T47D (cell line): ENCODE measurements at places on chromosomes 4 and X.

GRCh38 chr4:24772061-24772705 is 23.2 kb upstream of the SOD3 start:
- DNase-seq: no peak

DNA sequence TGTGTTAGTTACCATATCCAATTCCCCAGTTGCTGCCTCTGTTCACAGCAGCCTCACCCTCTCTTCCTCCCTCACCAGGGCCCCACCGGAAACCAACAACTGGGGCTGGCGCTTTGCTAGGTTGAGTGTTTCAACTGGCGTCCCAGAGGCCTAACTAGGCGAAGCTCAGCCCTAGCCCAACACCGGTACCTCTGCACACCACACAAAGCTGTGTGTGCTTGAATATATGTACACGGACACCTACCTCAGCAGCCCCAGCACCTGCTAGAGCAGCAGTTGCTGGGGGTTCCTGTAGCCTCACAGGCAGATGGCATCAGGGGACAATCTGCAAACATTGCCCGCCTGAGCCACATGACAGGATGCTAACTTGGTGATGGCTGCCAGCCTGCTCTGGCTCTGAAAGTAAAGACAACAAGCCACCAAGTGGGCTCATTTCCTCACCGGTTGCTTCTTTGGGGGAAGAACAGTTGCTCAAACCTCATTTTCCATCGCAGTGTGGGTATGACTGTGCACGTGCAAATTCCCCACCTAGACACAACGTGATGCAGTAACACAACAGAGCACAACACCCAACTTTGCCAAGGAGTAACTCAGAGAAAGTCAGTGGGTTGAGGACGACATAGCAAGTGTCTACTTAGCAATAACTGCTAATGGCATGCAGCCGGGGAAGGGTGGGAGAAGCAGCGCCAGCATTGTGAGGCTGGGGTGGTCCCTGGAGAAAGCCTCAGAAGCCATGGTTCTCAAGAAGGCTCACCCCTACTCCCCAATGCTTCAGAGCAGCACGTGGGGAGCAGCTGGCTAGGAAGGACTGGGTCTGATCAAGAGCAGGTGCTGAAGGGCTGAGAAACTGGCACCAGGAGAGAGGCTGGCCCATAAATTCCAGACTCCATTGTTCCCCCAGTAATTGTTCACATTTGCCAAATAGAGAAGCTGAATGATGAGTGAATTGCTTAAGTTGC is 139.5 kb downstream of the SH3KBP1 start:
- DNase-seq: no peak

DNA sequence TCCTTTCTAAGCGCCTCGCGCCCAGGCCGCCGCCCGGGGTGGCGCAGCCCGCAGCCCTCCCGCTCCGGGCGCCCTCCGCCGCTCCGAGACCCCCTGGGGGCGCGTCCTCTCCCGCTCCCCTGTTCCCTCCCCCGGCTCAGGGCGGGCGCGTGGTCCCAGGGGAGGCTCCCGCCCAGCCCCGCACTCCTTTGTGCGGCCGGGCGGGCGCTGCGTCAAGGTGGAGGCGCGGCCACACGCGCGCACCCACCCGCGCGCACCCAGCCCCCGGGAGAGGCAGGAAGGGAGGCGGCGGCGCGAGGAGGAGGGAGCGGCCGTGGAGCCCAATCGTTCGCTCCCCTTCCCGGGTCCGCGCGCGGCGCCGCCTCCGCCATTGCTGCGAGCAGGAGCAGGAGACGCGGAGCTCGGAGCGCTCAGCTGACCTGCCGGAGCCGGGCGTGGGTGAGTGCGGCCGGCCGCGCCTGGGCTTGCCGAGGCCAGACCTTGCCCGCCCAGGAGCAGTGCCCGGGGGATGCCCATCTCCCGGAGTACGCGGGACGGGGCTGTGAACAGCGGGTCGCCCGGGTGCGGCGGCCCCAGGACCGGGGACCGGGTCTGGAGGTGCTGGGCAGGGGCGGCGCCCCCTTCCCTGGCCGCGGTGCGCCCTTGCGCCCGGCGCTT is at the start of gene NSG1:
Gene NSG1 (plus strand): TSS at position 367 of the 657 bp plus-strand sequence. CDS start 528 bp downstream, outside the sequence.
- peak; percentile 41 for DNase-seq

DNA sequence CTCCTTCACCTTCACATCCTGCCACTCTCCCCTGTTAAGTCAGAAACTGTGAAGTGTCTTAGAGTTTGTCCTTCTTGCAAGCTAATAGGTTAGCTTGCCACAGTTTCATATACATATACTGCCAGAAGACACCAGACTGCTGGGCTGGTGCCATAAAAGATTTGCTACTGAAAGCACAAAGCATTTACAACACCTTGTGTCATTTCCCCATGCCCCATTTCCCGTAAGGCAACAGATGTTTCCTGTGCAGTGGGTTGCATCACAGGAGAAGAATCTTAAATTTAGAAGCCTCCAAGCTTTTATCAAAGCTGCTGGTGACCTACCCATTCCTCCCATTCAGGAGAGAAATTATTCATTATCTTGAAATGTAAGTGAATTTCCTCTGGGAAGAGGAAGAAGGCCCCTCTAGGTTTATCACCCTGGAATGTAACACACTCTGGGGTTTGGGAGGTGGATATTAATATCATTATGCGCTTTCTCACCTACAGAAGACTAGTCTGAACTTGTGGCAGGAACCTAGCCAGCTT is 34.5 kb upstream of the RAB33B start:
- no peak for DNase-seq

- no peak for DNase-seq
These were observed 30.3 kb upstream of the UTP14A start for GRCh38 chrX:129875669-129876068.

GRCh38 chr4:133759428-133759827 is 442.2 kb downstream of the PABPC4L start:
- no peak for DNase-seq

- no peak for DNase-seq
These were observed 172.8 kb upstream of the DCAF12L2 start for GRCh38 chrX:126338916-126339315.

DNA sequence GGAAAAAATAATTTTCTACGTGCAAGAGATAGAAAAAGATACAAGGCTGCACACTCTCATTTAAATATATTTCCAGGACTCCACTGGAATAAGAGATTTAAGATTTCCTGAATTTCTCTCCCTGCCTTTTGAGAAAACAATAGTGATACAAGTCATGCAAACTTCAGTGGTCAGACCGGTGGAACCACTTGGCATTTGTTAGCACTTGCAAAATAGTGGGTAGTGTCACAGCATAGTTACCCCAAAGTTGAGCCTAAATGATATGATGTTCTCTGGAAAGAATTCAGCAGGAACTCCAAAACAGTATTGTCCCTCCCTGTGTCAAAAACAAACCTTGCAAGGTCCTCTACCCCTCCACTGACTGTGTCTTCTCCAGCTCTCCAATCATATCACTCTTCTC is 102.3 kb downstream of the ANKRD50 start:
- no peak for DNase-seq

DNA sequence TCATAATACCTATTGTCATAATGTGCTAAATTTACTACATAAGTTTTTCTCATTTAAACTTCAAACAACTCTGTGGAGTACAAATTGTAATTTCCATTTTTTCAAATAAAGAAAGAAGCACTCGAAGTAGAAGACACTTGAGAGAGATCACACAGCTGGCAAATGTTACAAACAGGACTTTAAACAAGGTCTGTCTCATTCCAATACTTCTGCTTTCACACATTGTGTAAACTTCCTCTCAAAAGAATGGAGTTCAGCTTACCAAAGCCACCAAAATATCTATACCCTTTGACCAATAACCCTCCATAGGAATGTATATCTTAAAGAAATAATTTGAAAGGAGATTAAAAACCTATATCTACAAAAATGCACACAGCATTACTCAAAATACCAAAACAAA is 88.3 kb downstream of the OPHN1 start:
- DNase-seq: no peak

- no peak for DNase-seq
These were observed 258.1 kb downstream of the UNC5C start for GRCh38 chr4:95290702-95291101.

DNA sequence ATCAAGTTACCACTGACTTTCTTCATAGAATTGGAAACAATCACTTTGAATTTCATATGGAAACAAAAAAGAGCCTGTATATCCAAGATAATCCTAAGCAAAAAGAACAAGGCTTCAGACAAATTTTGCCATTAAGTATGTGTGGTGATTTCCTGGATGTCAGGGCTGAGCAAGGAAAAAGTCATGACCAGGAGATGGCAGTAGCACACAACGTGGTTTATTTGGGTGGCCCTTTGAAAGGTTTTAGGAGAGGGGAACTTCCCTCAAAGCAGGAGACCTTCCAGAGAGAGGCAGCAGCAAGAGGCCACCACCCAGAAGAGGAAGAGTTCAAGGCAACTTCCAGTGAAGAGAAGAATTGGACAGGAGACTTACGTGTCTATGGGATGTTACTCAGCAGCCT is 18.1 kb upstream of the ZXDB start:
- peak; percentile 34 for DNase-seq

DNA sequence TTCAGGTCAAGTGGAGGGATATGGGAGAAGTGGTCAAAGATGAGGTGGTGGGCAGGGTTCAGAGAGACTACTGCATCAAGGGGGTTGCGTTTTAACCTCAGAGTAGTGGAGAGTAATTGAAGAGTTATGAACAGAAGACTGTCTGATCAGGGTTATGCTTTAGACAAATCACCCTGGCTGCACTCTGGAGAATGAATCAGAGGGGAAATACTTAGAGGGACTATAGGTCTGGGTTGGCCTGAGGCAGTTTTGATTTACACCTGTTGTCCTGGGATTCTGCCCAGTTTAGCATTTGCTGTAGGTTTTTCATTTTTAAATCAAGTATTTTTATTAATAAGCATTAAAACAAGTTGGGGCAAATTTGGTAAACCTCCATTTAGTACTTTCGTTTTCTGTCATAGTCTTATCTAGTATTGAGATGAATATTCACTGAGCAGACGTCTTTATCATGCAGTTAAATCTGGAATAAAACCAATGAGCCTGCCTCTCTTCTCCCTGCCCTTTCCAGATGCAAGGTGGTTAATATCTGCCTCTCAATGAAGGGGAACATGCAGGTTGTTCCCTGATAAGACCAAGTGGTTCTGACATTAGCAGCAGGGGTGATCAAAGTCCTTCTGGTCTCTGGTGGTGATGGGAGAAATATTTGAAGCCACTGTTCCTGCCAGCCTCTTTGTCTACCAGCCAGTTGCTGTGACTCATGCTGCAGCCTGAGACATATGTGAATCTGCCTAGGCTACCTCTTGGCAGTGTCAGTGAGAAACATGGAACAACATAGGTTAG is 116.0 kb upstream of the RPS6KA3 start:
- DNase-seq: no peak
